ENCODE measurements at places on chromosomes 7 and 10.

GRCh38 chr10:50316695-50317648, 65.7 kb upstream of the ASAH2 start:
- no peak for DNase-seq

DNA sequence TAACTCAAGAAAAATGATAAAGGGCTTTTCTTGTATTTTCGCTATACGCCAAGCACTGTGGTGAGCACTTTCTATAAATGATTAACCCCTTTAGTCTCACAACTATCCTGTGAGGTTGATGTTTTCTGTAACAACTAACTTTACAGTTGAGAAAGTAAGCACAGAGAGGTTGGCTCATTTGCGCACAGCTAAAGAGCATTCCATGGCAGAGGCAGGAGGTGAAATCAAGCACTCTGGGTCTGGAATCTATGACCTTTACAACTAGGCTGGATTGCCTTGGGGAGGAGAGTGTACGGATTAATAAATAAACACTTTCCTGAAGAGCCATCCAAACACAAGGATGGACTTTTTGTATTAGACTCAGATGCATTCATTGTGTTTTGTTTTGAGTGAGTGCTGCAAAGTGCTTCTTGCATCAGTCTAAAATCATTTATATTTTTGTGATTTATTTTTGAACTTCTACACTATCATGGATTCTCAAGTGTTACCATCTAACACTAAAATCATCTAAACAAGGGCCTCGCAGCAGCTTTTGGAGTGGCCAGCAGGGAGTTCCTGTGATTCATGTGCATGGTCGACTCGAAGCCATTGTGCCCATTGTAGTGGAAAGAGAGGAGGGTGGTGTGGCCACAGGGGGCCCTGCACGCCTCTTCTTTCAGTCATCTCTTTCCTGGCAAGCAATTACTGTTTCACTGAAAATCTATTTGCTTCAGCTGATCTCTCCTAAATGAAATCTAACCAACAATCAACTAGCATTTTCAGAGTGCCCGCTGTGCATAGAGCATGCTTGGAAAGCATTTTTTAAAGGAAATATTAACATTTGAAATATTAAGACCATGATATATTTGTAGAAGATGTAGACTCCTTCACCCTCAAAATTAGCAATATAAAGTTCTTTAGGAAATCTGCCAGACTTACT, 633.4 kb upstream of the COBL start:
- DNase-seq = no peak

GRCh38 chr7:27464970-27465369, 197.7 kb downstream of the HIBADH start:
- no peak for DNase-seq

- DNase-seq = no peak
Observed at GRCh38 chr10:75658915-75659314, 227.5 kb downstream of the LRMDA start.

- DNase-seq = no peak
Observed at GRCh38 chr10:688312-689120, 952 bp downstream of the DIP2C start.

- no peak for DNase-seq
Observed at GRCh38 chr10:93580828-93581227, 14.4 kb downstream of the FFAR4 start.

DNA sequence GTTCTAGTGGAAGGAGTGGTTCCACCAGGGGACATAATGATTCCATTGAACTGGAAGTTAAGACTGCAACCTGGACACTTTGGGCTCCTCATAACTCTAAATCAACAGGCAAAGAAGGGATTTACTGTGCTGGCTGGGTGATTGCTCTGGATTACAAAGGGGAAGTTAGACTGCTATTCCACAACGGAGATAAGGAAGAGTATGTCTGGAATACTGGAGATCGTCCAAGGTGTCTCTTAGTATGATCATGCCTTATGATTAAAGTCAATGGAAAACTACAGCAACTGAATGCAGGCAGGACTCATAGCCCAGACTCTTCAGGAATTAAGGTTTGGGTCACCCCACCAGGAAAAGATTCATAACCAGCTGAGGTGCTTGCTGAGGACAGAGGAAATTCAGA, 310.6 kb upstream of the MGMT start:
- no peak for DNase-seq

GRCh38 chr10:101065481-101066145, 3.8 kb downstream of the KAZALD1 start:
- DNase-seq = no peak

- DNase-seq = no peak
Observed at GRCh38 chr7:214410-215212, 22.2 kb downstream of the FAM20C start.

- no peak for DNase-seq
Observed at GRCh38 chr10:133083422-133084100, 4.2 kb upstream of the ADGRA1 start.

- DNase-seq = no peak
Observed at GRCh38 chr7:155455776-155456737, 1.9 kb upstream of the EN2 start.

GRCh38 chr10:90276894-90277475, 575.6 kb downstream of the KIF20B start:
- DNase-seq = no peak

DNA sequence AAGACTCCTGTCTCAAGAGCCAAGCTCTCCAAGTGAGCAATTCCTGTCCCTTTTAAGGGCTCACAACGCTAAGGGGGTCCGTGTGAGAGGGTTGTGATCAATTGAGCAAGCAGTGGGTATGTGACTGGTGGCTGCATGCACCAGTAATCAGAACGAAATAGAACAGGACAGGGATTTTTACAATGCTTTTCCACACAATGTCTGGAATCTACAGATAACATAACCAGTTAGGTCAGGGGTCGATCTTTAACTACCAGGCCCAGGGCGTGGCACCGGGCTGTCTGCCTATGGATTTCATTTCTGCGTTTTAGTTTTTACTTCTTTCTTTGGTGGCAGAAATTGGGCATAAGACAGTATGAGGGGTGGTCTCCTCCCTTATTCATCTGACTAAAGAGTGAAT, 54.9 kb upstream of the SP4 start:
- no peak for DNase-seq
